Activated T-cell treated with anti-CD3 and anti-CD28 coated beads, Interleukin-2, amount 50 U/mL, for 72 hours (primary cell): ENCODE measurements at places on chromosomes 12 and 14. TPM values are rescaled to one million over a fixed set of nuclear protein-coding genes. Genes with fewer than 3 reads are reported as not detected.
A peak's percentile ranks its signal among the peaks of the same experiment; 100 is the strongest.

SLC2A13 gene
- total RNA-seq: 3.0 TPM

GRCh38 chr12:106879612-106880011, 76.1 kb upstream of the TMEM263 start:
- no peaks in the 10 kb centered on the region for H3K27me3 ChIP-seq
- H3K27ac ChIP-seq: no peak overlapping the region
- H3K4me1 ChIP-seq: no peaks in the 10 kb centered on the region
- H3K36me3 ChIP-seq: peaks cover 2% of the 10 kb centered on the region
- no peak overlapping the region for H3K4me3 ChIP-seq
- DNase-seq: no peak

SERPINA5 gene
- not detected for total RNA-seq

YLPM1 gene
- 62.6 TPM for total RNA-seq

ERO1A gene
- total RNA-seq: 107 TPM

- no peaks in the 10 kb centered on the region for H3K4me1 ChIP-seq
- no peak overlapping the region for H3K4me3 ChIP-seq
- no peaks in the 10 kb centered on the region for H3K36me3 ChIP-seq
- no peak for DNase-seq
- peaks cover 46% of the 10 kb centered on the region for H3K27me3 ChIP-seq
- H3K27ac ChIP-seq: no peak overlapping the region
These were observed 64.7 kb upstream of the CISTR start for GRCh38 chr12:53816360-53817020.

GRCh38 chr12:50507930-50508329, 3.1 kb downstream of the DIP2B start:
- peak overlapping the region; percentile 87 for H3K27ac ChIP-seq
- DNase-seq: no peak
- H3K4me3 ChIP-seq: peak overlapping the region; percentile 97

DNA sequence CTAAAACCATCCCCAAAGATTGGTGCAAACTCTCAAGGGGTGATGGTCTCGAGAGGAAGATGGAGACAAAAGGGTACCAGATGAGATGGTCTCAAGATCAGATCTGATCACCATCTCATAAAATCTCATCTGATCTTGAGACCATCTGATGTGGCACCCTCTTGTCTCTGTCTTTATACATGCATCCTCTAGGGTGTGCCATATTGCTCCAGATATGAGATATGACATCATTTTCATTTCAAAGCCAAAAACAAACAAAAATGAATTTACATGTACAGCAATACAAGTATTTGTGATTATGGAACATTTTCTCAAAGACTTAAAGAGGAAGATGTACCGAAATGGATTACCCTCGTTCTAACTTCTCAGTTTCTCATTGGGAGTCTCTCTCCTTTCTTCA, 787.2 kb downstream of the GALC start:
- H3K4me1 ChIP-seq: no peaks in the 10 kb centered on the region
- H3K36me3 ChIP-seq: no peaks in the 10 kb centered on the region
- no peaks in the 10 kb centered on the region for H3K27me3 ChIP-seq
- DNase-seq: no peak
- no peak overlapping the region for H3K4me3 ChIP-seq

DAZAP2 gene
- total RNA-seq: 114 TPM

GRCh38 chr12:63424671-63425070, 243.6 kb downstream of the DPY19L2 start:
- DNase-seq: no peak
- no peak overlapping the region for H3K4me3 ChIP-seq
- no peak overlapping the region for H3K27ac ChIP-seq
- H3K4me1 ChIP-seq: no peaks in the 10 kb centered on the region
- no peaks in the 10 kb centered on the region for H3K36me3 ChIP-seq

- no peaks in the 10 kb centered on the region for H3K27me3 ChIP-seq
- no peak overlapping the region for H3K4me3 ChIP-seq
- H3K27ac ChIP-seq: no peak overlapping the region
- H3K4me1 ChIP-seq: no peaks in the 10 kb centered on the region
These were observed 545.9 kb upstream of the SEL1L start for GRCh38 chr14:82079553-82079952.

DNA sequence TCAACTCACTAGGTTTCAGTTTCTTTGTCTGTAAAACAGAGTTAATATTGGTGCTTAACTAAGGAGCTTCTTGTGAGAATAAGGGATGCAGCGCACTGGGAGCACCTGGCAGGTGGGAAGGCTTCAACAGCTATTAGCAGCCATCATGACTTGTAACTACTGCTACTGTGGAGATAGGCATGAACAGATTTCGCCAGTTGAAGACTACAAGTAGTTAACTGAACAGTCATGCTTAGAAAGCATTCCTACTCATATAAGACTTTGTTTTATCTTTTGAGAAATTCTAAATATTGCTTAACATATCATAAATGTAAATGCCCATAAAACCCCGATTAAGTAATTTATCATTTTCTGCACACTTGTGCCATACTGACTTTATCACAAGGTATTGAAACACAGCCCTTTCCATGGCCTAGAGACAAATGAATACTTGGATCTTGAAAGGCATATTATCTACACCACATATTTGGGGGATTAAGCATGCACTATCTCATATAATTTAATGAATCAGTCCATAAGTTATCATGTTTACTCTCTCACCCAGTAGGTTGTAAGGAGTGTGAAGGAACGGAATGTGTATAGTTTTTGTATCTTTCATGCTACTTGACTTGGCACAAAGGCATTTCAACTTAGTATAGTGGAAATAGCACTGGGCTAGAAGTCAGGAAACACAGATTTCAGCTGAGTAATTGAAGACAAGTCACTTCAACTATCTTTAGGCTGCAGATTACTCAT, 16.1 kb downstream of the NTN4 start:
- no peak overlapping the region for H3K27ac ChIP-seq
- DNase-seq: no peak
- peaks cover 53% of the 10 kb centered on the region for H3K27me3 ChIP-seq
- no peak overlapping the region for H3K4me3 ChIP-seq
- no peaks in the 10 kb centered on the region for H3K4me1 ChIP-seq

DNA sequence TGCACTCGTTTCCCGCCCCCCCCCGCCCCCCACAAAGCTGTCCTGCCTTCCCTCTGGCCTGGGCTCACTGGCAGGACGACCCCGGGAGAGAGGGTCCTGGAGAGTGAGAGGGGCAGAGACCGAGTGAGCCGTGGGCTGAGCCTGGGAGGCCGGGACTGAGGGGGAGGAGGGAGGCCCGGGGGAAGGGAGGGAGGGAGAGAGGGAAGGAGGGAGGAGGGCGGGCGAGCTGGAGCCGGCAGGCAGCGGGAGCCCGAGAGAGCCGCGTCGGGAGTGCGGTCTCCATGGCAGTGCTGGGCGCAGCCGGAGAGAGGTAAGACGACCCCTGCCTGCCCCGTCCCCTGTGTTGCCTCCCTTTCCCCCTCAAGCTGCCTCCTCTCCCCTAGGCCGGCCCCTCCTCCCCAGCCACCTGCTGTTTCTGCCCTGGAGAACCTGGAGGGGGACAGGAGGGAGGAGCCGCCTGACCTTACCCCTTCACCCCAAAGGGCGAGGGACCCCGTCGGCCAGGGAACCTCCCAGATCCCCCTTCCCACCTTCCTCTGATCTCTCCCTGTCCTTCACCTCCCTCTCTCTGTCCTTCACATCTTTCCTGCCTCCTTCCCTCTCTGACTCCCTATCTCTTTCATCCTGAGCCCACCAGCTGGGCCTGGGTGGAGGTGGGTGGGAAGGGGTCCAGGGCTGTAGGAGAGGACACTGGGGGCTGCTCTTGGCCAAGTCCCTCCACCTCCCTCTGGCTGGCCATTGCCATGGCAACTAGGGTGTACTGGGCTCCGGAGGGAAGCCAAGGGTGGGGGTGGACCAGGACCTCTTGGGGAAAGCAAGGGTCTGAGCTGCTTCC, at the start of gene GPR162:
Gene GPR162 (plus strand): TSS at position 231 of the 835 bp plus-strand sequence. CDS start 2,078 bp downstream, outside the sequence.
- no peak within 1 kb of the TSS for H3K27ac ChIP-seq
- peaks cover 37% of the 10 kb centered on the region for H3K27me3 ChIP-seq
- DNase-seq: no peak

- DNase-seq: peak; percentile 65
- H3K36me3 ChIP-seq: peaks cover 2% of the 10 kb centered on the region
- peak overlapping the region; percentile 69 for H3K27ac ChIP-seq
- peak overlapping the region; percentile 61 for H3K4me3 ChIP-seq
These were observed 128.6 kb downstream of the ZFP36L1 start for GRCh38 chr14:68664225-68664681.

GRCh38 chr14:93064411-93065271, 51.1 kb downstream of the ITPK1 start:
- peak overlapping the region; percentile 65 for H3K4me3 ChIP-seq
- no peaks in the 10 kb centered on the region for H3K36me3 ChIP-seq
- no peaks in the 10 kb centered on the region for H3K27me3 ChIP-seq
- peak overlapping the region; percentile 85 for H3K27ac ChIP-seq

GRCh38 chr12:49987625-49988303, 15.0 kb downstream of the AQP6 start:
- H3K27ac ChIP-seq: no peak overlapping the region
- H3K4me1 ChIP-seq: peaks cover 14% of the 10 kb centered on the region
- H3K27me3 ChIP-seq: no peaks in the 10 kb centered on the region
- no peak overlapping the region for H3K4me3 ChIP-seq

CYP27B1 gene
- 14.7 TPM for total RNA-seq

DNA sequence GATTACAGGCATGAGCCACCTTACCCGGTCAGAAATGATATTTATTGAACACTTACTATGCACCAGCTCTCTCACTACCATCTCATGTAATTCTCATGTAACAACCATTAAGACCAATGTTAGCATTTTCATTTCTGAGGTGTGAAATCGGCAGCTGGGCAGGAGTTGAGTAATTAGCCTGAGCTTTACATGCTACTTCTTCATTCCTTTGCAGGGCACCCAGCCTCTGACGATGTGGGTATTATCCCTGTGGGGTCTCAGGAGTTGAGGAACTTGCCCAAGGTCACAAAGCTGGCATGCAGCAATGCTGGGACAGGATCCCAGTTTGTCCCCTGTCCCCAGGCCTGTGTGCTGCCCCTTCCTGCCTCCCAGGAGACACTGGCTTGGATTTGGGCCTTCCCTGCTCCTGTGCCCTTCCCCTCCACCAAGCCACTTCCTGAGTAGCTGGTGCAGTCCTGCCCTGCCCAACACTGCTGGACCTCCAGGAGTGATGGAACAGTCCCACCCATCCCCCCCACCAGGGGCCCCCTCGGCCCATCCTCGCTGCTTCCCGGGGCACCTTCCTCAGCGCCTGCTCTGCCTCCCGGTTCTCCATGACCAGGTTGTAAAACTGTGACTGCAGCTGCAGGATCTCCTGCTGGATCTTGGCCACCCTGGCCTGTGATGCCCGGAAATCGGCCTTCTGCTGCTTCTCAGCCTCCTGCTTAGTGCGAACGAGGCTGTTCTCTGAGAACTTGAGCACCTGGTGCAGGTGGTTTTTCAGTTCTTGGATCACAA, 14.7 kb downstream of the RITA1 start:
- no peak overlapping the region for H3K4me3 ChIP-seq
- no peaks in the 10 kb centered on the region for H3K36me3 ChIP-seq
- no peak for DNase-seq
- H3K27ac ChIP-seq: no peak overlapping the region

DNA sequence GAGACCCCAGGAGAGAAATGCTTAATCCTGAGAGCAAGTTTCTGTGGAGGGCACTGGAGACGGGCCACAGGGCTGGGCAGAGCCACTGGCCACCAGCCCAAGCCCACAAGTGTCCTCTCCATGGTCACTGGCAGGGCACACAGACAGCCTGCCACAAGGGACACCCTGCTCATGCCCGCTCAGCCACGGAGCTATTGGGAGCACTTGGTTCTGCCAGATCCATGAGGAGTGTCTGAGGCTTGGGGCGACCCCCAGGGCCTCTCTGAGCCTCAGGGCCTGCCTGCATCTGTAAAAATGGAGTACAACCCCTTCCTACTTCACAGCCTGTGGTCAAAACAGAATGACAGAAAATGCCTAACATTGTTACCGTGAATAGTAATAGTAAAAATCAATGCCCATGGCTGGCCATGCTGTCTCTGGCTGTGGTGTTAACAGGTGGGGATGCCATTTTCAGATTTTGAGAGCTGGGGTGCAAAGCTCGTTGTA, 3.2 kb downstream of the PGF start:
- peaks cover 14% of the 10 kb centered on the region for H3K27me3 ChIP-seq
- no peaks in the 10 kb centered on the region for H3K4me1 ChIP-seq
- no peaks in the 10 kb centered on the region for H3K36me3 ChIP-seq

DNA sequence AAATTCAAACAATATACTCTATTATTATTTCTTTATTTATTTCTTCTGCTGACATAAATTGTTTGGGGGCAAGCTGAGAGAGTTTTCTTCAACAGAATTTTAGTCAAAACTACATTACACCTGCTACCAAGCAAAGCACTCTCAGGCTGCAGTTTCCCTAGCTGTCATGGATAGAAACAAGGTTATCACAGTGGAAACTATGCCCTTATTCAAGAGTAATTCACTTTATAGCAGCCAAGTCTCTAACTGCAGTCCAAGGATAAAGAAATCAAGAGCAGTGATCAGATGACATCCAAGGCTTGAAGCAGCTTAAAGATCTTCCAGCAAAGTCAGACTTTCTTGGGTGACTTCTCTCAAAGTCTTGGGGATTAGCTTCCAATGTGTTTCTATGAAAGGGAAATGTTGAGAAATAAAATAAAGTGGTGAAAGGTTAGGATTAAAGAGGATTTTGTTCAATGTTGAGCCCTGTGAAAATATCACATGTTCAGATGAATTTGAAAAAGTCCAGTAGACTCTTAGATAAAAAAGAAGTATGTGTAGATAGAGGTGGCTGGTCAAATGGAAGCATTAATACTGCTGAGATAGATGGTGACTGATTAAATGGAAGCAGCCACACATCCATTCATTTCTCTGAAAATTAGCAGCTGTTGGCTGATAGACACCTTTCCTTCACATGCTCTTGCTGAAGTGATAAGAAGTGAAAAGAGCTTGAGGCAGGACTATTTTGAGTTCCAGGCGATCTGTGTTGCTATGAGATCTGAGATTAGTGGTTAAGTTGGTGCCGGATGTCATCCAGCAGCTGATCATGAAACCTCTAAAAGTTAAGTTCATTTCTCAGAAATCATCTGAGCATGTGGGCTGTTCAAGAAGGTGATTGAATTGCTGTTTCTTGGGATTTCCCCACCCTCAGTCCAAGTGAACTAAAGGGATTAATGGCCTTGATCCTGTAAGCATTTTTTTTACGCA, 257.8 kb upstream of the BTG1 start:
- peaks cover under 1% of the 10 kb centered on the region for H3K36me3 ChIP-seq
- H3K27me3 ChIP-seq: no peaks in the 10 kb centered on the region
- peak overlapping the region; percentile 95 for H3K27ac ChIP-seq
- peaks cover 92% of the 10 kb centered on the region for H3K4me1 ChIP-seq

GRCh38 chr14:76715101-76715500, 46.2 kb upstream of the VASH1 start:
- H3K27ac ChIP-seq: no peak overlapping the region
- H3K27me3 ChIP-seq: peaks cover 16% of the 10 kb centered on the region

- H3K4me3 ChIP-seq: peak overlapping the region; percentile 90
- H3K27ac ChIP-seq: peak overlapping the region; percentile 97
- H3K36me3 ChIP-seq: peaks cover 22% of the 10 kb centered on the region
- peaks cover 77% of the 10 kb centered on the region for H3K4me1 ChIP-seq
These were observed 31.3 kb downstream of the CLECL1 start for GRCh38 chr12:9701380-9702154.

SLC39A2 gene
- 0.96 TPM for total RNA-seq

- no peaks in the 10 kb centered on the region for H3K27me3 ChIP-seq
- peaks cover 3% of the 10 kb centered on the region for H3K36me3 ChIP-seq
- H3K4me1 ChIP-seq: peaks cover 3% of the 10 kb centered on the region
- no peak for DNase-seq
These were observed 80.4 kb downstream of the PPFIBP1 start for GRCh38 chr12:27604431-27604830.
